T1000 (cell line): ENCODE measurements at places on chromosomes 13 and 19.

DNA sequence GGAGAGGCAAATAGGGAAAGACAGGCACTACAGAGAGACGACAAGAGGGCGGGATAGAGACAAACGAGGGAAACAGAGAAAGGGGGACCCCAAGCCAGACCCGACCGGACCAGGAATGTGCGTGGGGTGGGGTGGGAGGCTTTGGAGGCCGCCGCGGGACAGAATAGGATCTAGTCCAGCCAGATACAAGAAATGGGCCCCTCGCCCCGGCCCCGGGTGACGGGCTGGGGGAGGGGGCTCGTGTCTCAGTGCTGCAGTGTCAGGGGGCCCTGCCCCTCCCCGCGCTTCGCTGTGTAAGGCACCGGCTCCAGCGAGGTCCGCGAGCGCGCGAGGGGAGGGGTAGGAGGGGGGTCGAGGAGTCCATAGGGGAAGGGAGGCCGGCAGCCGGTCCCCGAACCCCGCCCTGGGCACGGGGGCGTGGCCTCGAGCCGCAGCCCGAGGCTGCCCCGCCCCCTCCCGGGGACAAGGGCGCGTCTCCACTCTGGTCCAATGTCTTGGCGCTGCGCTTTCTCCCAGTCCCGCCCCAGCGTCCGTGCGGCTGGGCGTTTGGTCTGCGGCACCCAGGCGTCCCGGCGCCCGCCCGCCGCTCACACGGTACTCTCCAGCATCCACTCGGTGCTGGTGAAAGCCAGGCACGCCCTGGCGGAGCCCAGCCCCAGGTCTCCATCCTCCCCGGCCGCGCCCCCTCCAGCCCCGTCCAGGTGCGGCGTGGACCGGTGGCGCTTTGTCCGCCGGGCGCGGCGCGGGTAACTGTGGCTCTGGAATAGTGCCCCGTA is 11.0 kb downstream of the IFNL1 start:
- DNase-seq: no peak

DNA sequence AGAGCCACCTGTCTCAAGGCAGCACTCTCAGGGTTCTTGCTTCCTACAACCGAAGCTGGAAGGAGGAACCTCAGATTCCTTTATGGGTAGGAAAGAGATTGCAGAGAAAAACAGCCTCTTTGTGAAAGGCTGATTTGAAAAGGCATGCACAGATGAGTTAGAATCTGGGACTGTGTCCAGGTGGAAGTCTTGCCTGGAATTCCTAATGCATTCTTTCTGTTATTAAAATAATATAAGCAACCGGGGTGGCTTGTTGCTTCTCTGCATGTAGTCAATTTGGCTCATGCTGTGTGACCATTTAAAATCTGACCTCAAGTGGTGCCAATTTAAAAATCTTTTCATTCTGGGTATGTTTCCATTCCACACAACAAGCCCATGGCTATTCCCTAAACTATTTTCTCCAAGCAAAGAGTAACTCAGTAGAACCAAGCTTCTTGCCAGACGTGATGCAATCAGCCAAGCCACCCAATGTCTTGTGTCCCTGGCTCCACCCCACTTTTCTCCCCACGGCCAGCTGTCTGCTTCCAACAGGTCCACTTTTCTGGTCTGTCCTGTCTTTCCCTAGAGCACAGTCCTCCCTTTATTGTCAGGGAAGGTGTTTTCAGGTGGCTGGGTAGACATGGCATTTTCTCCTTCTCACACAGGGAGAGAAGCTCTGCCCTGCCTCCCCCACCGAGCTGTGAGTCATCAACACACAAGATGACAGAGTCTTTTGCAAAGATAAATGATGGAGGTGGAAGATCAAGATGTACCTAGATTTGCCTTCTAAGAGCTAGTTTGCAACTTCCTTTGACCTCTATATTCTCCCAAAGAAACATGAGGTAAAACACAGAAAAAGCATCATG is 394.3 kb downstream of the FOXO1 start:
- DNase-seq: no peak

GRCh38 chr19:2392366-2392765 is 32.3 kb downstream of the TMPRSS9 start:
- no peak for DNase-seq

GRCh38 chr19:38298821-38299680 is 5.0 kb upstream of the C19orf33 start:
- no peak for DNase-seq

DNA sequence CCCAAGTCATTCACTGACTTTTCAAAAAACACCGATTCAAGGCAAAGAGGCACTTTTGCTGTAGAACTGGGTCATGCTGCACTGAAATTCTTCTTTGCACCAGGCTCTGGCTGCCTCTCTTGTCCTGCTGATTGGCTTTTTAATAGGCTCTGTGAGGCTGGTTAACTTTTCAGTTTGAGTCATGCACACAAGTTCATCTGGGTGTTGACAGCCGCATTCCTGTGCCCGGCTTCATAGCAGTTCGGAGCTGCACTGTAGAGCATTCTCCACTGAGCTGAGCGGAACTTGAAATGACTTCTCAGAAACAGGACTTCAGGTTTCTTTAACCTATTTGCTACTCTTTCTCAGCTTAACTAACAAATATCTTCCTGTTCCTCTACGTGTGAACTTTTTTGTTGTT is 978.3 kb downstream of the UQCRFS1 start:
- no peak for DNase-seq

- no peak for DNase-seq
These were observed 1261.0 kb upstream of the ATXN8OS start for GRCh38 chr13:68846663-68847062.

GRCh38 chr13:101655435-101655834 is 203.0 kb downstream of the ITGBL1 start:
- no peak for DNase-seq

- DNase-seq: no peak
These were observed 87.6 kb downstream of the MUC16 start for GRCh38 chr19:8922591-8922990.

DNA sequence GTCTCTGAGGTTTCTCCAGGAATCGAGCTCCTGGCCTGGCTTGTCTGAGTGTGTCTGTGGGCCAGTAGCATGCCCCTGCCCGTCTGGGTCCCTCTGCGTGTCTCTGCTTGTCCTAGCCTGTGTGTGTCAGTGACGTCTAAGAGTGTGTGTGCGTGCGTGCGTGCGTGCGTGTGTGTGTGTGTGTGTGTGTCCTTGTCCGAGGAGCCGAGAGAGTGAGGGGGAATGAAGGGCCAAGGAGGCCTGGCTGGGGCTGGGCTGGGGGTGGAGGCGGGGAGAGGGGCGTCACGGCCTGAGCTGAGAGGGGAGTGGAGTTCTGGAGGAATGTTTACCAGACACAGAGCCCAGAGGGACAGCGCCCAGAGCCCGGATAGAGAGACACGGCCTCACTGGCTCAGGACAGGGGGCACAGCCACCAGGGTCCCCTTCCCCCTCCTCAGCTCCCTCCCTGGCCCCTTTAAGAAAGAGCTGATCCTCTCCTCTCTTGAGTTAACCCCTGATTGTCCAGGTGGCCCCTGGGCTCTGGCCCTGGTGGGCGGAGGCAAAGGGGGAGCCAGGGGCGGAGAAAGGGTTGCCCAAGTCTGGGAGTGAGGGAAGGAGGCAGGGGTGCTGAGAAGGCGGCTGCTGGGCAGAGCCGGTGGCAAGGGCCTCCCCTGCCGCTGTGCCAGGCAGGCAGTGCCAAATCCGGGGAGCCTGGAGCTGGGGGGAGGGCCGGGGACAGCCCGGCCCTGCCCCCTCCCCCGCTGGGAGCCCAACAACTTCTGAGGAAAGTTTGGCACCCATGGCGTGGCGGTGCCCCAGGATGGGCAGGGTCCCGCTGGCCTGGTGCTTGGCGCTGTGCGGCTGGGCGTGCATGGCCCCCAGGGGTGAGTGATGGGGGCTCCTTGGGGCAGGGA is at the start of gene AXL:
Gene AXL, plus strand, starts transcription at position 609 of the 893 bp plus-strand sequence. Its CDS starts 170 bp downstream, at position 779.
- peak; percentile 71 for DNase-seq

DNA sequence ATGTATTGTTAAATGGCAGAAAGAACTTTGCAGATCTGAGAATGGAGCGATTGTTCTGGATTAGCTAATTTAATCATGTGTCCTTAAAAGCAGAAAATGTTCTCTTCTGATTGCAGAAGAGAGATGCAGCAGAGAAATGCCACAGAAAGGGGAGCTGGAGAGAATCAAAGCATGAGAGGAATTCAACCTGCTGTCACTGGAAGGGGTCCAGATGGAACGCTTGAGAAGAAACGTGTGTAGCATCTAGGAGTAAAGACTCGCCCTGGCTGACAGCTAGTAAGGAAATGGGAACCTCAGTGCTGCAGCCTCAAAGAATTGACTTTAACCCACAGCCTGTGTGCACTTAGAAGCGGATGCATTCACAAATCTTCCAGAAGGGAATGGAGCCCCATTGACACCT is 502.8 kb downstream of the KLF12 start:
- no peak for DNase-seq

DNA sequence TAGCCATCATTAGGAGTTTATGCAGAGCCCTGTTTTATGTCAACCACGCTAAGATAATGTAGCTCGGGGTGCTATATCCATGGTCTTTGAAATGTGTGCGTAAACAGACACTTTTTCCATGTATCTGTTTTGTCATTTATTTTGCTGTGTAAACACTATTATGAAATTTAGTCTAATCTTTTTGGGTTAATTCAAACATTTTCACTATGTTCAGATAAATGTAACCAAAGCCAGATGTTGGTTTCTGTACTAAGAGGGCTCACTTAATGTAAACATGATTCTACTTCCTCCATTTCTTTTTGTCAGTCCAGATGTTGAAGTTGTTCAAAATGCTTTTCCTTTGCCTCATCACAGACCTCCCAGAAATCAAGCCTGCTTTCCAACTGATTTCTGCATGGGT is 499.5 kb upstream of the GPC6 start:
- DNase-seq: no peak
